ENCODE measurements at places on chromosomes 7 and 10.

DNA sequence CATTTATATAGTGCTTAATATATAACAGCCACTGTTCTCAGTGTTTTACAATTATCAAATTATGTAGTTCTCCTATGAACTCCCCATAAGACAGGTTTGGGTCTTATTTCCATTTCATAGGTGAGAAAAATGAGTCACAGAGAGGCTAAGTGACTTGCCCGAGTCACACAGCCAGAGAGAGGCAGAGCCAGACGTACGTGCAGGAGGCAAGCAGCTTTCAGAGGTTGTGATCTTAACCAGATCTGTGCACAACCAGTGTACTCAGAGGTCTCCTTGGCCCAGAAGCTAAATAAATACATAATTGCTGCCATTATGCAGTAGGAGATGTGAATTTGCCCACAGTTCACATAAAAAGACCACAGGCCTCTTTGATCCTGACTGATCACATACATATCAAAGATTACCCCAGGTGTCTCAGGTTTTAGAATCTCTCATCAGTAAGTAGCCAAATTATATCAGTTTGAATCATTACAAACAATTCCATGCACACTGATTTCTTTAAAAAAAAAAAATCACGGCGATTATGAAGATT, 304.7 kb upstream of the AOAH start:
- no peak for DNase-seq

GRCh38 chr10:126384269-126384873, 3.9 kb downstream of the ADAM12 start:
- DNase-seq, result no peak

DNA sequence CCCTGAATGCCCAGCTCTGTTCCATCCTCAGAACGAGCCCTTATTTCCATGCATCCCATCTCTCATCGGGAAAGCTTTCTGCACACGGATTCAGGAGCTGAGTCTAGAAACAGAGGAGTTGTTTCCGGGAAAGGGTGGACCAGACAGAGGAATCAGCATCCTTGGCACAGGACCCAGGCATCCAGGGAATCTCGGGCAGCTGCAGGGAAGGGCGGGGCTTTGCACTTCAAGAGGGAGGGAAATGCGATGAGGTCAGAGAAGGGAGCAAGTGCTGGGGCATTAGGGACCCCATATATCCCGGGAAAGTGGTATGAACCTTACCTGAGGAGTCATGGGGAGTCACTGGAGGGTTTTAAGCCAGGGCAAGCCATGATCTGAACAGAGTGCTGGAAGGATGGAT, 68.5 kb downstream of the NPTX2 start:
- DNase-seq, result no peak

DNA sequence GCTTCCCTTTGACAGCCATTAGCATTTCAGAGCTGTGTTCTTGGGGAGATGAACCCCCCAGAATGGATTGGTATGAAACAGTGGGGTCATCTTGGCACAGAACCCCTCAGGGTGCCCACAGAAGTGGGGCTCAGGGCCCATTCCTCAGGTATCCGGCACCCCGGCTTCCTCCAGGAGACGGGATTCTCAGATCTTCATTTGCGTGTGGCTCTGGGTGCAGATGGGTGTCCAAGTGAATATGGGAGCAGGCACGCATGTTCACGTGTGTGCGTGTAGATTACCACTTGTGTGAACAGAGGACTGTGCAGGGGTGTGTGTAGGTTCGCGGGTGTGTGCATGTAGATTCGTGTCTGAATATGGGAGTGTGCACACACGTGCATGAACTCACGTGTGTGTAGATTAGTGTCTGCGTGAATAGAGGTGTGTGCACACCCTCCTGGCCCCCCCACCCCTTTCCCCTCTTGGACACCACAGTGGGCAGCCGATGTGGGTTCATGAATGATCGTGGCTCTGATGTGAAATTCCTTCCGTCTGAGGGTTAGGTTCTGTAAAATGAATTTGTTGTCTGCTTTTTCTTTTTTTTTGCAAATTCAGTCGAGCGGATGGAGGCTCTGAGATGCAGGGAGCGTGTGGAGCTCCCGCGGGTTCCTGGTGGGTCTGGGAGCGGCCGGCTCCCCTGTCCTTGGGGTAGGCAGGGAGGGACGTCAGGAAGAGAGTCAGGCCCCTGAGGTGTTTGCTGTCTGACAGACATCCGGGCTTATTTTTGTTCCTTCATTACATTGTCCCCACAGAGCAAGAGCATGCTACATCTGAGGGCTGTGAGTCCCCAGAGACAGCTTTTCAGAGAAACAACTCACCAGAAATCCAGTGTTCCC, 7.4 kb downstream of the ELFN1 start:
- DNase-seq, result peak; percentile 19

GRCh38 chr7:41114131-41114530, 588.8 kb downstream of the INHBA start:
- no peak for DNase-seq

DNA sequence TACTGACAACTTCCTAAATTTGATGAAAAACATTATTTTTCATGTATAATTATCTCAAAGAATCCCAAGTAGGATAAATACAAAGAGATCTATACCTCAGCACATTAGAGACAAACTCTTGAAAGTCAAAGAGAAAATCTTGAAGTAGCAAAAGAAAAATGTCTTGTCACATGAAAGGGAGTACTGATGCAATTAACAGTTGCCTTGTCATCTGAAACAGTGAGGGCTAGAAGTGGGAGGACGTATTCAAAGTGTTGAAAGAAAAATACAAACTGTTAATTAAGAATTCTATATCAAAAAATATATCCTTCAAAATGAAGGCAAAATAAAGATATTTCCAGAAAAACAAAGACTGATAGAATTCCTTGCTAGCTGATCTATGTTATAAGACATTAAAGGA, 35.5 kb upstream of the ARHGAP22 start:
- no peak for DNase-seq

GRCh38 chr7:77254429-77254828, 54.8 kb upstream of the FGL2 start:
- no peak for DNase-seq

GRCh38 chr7:38306914-38307313, 33.5 kb upstream of the TARP start:
- no peak for DNase-seq

GRCh38 chr7:8818406-8818805, 385.0 kb downstream of the NXPH1 start:
- DNase-seq, result no peak

GRCh38 chr10:25405871-25406270, 231.1 kb downstream of the GPR158 start:
- no peak for DNase-seq

GRCh38 chr10:11975795-11976194, 66.8 kb downstream of the UPF2 start:
- DNase-seq, result no peak

Data from endodermal cell (in vitro differentiated cells).